ENCODE measurements at places on chromosomes 3 and 15. TPM values are rescaled to one million over a fixed set of nuclear protein-coding genes. Genes with fewer than 3 reads are reported as not detected.

- H3K27me3 ChIP-seq = peaks cover 2% of the 10 kb centered on the region
- H3K27ac ChIP-seq = no peak overlapping the region
- H3K36me3 ChIP-seq = no peaks in the 10 kb centered on the region
- peaks cover 2% of the 10 kb centered on the region for H3K4me1 ChIP-seq
Measured at GRCh38 chr3:45760878-45761711, 35.2 kb downstream of the SLC6A20 start.

DNA sequence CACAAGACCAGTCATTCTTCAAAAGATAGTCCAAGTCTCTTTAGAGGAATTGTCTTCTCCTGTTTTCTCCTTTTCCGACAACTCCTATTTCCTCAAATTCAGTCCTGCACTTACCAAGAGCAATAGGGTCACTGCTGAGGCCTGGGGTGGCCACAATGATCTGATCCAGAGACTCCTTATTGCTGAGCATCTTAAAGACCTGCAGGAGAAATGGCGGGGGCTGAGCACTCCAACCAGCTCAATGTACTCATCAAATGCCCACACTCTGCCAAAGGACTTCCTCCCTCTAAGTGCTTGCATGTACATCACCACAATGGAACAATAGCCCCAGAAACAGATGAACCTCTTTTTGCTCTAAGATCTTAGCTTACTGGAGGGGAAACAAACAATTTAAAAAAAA lies 9.6 kb downstream of the UBL7 start:
- H3K4me1 ChIP-seq = peaks cover 28% of the 10 kb centered on the region
- H3K4me3 ChIP-seq = no peak overlapping the region
- peak overlapping the region; percentile 16 for H3K27ac ChIP-seq
- no peak for DNase-seq
- H3K27me3 ChIP-seq = no peaks in the 10 kb centered on the region

Gene GOLGA6B
- total RNA-seq = not detected

GRCh38 chr15:79700951-79701480 lies 195.8 kb downstream of the MTHFS start:
- peaks cover 29% of the 10 kb centered on the region for H3K27me3 ChIP-seq
- H3K27ac ChIP-seq = no peak overlapping the region
- no peak overlapping the region for H3K4me3 ChIP-seq
- H3K36me3 ChIP-seq = no peaks in the 10 kb centered on the region
- DNase-seq = no peak
- H3K4me1 ChIP-seq = no peaks in the 10 kb centered on the region

GRCh38 chr3:89932882-89933281 lies 825.5 kb downstream of the EPHA3 start:
- no peaks in the 10 kb centered on the region for H3K4me1 ChIP-seq
- H3K4me3 ChIP-seq = no peak overlapping the region
- no peak for DNase-seq
- no peak overlapping the region for H3K27ac ChIP-seq

DNA sequence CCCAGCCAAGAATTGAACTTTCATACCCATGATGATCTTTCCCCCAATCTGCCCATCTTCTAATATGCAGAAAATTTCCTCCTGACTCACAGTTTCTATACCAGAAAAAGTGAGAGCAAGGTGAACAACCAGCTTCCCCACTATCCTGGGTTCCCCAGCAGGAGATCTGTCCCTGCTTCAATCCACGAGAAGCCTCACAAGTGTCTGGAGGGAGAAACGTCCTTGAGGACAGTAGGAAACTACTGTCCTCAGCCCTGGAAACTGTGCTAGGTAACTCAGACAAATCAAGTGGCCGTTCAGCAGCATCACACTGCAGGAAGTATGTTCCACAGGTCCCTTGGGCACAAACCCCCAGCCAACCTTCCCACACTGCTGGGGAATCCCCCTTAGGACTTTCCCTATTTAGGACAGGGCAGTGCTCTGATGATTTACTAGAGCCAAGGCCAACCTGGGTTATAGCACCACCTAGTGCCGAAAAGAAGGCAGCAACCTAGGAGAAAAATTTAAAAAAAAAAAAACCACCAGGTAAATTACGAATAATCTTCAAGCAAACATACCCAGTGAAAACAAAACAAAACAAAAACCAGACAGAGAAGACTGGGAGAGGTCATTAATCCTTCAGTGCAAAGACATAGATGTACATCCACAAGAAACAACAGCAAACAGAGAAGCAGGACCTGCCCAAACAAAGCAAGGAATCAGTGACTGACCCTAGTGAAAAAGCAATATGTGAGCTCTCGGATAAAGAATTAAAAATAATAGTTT lies 36.0 kb downstream of the MORC1 start:
- no peak overlapping the region for H3K4me3 ChIP-seq
- no peak overlapping the region for H3K27ac ChIP-seq
- no peaks in the 10 kb centered on the region for H3K4me1 ChIP-seq
- H3K27me3 ChIP-seq = peaks cover 54% of the 10 kb centered on the region
- DNase-seq = peak; percentile 47
- no peaks in the 10 kb centered on the region for H3K36me3 ChIP-seq

Gene FOXL2
- total RNA-seq = 0.14 TPM

- DNase-seq = no peak
- H3K36me3 ChIP-seq = no peaks in the 10 kb centered on the region
- no peaks in the 10 kb centered on the region for H3K4me1 ChIP-seq
Measured at GRCh38 chr3:127108796-127109195, 84.1 kb upstream of the PRR23E start.
